ENCODE measurements at places on chromosomes 12 and 14.

- no peak for DNase-seq
Measured at GRCh38 chr12:11067514-11067913, 5.4 kb upstream of the TAS2R46 start.

DNA sequence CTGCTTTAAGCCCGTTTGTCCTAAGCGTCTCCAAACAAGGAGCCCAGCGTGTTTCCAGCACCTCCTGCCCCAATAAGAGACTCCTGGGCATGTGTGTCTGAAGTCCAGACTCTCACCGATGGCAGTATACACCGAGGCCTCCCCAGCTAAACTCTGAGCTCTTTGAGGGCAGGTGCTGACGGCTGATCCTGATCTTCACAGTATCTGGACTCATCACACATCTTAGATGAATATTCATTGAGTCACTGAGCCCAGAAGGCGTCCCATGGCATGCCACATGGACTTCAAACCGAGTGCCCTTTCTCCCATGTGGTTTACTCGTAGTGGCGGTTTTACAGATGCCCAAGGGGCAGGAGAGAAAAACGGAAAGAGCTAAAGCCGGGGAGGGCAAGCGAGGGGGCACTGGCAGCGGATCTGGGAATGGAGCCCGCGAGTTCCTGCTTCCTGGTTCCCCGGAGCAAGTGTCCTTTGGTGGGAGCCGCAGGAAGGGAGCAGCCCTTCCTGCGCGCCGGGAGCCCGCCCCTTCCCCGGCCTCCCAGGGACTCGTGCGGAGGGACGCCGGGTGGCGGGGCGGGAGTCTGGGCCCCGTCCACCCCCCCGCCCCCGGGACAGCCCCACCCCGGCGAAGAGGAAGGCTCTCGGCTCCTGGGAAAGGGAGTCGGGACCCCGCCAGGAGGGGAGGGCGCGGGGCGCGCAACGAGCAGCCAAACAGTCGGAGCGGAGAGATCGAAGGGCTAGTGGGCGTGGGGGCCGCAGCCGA, 585 bp upstream of the TEAD4 start:
- DNase-seq, result no peak

DNA sequence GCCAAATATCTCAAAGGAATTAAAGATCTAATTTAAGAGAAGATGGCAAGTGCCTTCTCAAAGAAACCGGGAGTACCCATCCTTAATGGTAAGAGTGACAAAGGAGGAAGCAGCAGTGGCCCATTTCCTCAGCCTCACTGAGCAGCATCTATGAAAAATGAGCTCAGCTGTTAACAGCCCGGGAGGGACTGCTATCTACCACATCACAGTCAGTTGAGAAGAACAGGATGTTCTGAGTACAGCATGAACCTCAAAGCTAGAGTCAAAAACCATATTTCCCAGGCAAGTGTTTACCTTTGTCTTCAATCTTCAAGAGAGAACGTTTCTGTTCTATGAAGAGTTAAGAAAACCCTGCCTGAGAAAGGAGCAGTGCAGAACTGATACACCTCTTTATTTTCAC, 115.0 kb downstream of the BTG1 start:
- DNase-seq, result peak; percentile 44

DNA sequence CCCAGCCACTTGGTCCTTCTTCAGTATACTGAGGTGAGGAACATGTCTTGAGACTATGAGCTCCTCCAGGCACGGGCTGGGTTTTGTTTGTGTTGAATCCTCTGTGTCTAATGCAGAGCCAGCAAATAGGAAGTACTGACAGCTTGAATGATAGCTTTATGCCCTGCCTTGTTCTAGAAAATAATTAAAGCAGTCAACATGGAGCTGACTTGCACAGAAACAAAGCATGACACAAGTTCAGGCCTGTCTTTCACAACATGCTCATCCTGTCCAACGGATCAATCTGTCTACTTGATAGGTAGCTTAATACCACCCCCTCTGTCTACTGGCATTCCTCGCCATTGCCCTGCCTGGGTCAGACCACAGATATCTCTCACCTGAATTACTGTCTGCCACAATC, 140.9 kb downstream of the ESRRB start:
- no peak for DNase-seq

- no peak for DNase-seq
Measured at GRCh38 chr12:80912901-80913770, 24.6 kb downstream of the LIN7A start.

Data from inflammatory macrophage (primary cell).